Astrocyte (in vitro differentiated cells and primary cell): ENCODE measurements at places on chromosomes 2 and 18. TPM values are rescaled to one million over a fixed set of nuclear protein-coding genes. Genes with fewer than 3 reads are reported as not detected.

DNA sequence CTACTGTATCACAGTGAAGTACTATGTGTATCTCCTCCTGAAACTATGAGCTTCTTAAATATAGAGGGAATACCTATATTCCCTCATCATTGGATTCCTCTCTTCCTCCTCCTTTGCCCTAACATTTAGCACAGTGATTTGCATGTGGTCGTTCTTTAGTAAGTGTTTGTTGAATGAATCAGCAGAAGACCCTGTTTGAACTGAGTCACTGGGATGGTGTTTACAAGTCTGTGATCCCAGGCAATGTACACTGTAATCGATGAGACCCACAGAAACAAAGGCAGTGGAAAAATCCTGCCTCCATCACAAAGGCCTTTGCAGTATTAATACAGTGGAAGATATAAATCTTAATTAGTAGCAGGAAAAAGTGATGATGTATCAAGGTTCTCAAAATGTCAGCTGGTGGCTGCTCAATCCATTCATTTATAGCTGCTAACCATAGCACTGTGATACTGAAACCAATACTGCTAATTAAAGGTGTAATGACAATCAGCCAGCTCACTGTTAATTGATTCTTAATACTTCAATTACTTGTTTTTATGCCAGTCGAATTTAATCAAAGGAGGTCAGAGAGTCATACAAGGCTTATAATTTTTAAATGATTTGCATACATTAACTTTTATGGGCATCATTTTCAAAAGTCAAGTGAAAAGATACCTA, 20.8 kb upstream of the MYO3B start:
- peak; percentile 77 for DNase-seq

DNA sequence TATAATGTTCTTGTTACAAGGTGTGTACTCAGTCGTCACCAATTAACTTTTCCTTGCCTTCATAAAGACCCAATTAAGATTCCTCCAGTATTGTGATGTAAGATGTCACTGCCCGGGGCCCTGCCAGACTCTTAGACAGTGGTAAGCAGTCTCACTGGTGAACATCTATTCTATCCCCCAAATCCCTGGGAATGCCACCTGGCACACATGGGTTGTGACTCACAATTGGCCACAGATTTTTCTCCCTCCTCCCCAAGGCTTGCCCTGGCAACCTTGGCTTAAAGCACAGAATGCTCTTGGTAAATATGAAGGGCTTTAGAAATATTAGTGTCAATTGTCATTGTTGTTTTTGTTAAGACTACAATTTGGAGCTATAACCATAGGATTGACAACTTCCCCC, 287.9 kb downstream of the ETAA1 start:
- no peak for DNase-seq

DNA sequence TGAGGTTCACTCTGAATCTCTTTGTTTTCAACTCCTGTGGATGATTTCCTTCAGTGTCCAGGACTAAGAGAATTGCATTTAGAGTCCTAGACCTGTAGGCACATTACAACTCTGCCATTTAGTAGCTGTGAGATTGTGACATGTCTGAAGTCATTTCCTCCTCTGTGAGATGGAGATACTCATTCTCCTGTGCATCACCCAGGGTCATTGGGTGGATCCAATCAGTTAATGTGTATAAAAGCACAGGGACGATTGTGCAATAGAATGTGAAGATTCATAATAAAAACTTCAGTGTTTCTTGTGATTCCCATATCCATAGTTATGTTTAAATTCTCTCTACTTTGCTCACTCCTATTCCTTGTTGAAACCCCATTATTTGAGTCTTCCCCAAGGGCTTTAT, 113.6 kb downstream of the DIS3L2 start:
- no peak for DNase-seq

The PAIP2B gene
- total RNA-seq, result 1.7 TPM in 2 replicates

DNA sequence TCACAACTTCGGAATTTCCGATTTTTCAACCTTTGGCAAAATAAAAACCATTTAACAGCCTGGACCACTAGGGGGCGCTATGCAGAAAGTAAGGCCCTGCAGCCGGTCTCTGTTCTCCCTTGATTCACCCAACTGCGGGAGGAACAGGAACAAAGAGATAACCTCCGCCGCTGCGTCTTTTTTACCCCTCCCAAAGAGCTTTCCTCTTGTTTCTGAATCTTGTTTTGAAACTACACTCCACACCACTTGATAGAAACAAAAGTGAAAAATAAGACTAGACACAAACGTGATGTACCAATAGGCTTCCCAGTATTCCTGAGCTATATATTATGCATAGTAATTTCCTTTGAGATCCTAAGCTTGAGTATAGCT, 231.2 kb downstream of the MYO3B start:
- DNase-seq, result peak; percentile 24

GRCh38 chr2:41922177-41922576, 125.6 kb upstream of the PKDCC start:
- DNase-seq, result no peak

The MYO5B gene
- 7.2 and 8.3 TPM in 2 replicates for total RNA-seq

- DNase-seq, result no peak
These were observed 164.0 kb downstream of the GPD2 start for GRCh38 chr2:156600196-156600595.

The LPIN2 gene
- 14.6 and 16.5 TPM in 2 replicates for total RNA-seq

- peak; percentile 4 for DNase-seq
These were observed 620 bp upstream of the SLC9A2 start for GRCh38 chr2:102618452-102619413.

GRCh38 chr2:175475130-175475529, 293.6 kb upstream of the ATP5MC3 start:
- no peak for DNase-seq

DNA sequence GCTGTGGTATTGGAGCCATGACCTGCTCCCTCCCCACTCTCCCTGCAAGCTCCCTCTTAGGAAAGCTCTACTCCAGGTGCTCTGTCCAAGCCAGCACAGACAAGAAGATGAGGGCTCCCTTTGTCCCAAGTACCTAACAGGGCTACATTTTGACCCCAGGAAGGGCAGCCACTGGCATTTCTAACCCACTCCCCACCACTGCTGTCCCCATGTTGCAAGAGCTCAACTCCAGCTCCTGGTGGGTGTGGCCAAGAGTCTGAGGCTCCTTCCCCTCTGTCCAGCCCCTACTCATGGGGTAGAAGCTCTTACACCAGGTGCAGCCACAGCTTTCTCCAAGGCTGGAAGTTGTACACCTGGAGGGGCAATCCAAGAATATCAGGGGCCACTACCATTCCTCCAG, 127.0 kb upstream of the NPAS2 start:
- no peak for DNase-seq
